ENCODE measurements at places on chromosomes 12 and 14.

DNA sequence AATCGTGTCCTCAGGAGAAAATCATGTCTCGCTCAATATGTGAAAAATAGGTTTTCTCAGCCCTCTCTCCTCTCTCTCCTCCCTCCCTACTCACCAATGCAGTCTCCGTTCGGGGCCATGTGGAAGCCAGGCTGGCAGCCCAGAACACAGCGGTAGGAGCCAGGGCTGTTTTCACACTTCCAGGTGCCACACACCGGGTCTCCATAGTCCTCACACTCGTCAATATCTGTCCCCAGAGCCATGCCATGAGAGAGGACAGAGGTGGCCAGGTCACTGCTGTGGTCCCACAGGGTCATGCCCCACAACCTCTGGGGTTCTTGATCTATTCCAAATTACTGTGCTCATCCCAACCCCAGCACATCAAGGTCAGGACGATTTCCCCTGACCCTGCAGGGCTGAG is 13.5 kb downstream of the ISCA2 start:
- no peak for DNase-seq

GRCh38 chr12:52442600-52443061 is 8.5 kb upstream of the KRT75 start:
- DNase-seq = no peak

- DNase-seq = no peak
These were observed 43.4 kb downstream of the HSP90AA1 start for GRCh38 chr14:102043251-102044025.

- no peak for DNase-seq
These were observed 2.1 kb upstream of the SLC15A4 start for GRCh38 chr12:128825835-128826234.

DNA sequence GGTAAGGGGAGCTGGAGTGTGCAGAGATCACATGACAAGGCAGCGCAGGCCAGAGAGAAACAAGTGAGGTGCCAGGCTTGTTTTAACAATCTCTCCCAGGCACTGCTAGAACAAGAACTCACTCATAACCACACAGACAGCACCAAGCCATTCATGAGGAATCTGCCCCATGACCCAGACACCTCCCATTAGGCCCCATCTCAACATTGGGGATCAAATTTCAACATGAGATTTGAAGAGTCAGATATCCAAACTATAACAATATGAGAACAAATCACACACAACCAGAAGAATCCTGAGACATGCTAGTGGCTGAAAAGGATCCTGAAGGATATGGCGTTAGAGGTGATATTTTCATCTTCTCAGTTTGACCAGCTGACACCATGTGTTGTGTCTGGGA is 21.9 kb downstream of the OR6J1 start:
- DNase-seq = no peak

- DNase-seq = no peak
These were observed 19.7 kb downstream of the SYNE3 start for GRCh38 chr14:95496690-95497259.

DNA sequence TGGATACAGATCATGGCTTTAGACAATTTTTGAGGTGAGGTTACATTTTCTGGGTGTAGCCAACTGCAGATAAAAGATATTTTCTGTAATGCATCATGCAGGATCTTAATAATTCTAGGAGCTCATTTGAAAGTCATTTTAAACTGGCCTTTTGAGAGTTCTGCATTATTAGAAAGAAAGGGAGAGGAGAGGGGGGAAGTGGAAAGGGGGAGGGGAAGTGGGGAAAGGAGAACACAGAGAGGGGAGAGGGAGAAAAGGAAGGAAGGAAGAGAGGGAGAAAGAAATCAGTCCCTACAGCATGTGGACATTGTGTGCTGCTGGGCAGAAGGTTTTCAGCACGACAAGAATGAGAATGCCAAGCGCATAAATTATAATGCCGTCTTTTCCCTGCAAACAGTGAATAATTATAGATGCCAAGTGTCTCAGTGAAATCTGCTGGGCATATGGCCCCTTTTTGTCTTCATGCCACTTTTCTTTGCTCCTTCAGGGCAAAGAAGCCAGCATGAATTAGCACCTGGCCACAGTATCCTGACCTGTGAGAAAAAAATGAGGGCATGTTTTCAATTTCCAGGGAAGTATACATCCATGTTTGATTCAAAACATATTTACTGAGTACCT is 22.7 kb upstream of the PPP2R5C start:
- no peak for DNase-seq

DNA sequence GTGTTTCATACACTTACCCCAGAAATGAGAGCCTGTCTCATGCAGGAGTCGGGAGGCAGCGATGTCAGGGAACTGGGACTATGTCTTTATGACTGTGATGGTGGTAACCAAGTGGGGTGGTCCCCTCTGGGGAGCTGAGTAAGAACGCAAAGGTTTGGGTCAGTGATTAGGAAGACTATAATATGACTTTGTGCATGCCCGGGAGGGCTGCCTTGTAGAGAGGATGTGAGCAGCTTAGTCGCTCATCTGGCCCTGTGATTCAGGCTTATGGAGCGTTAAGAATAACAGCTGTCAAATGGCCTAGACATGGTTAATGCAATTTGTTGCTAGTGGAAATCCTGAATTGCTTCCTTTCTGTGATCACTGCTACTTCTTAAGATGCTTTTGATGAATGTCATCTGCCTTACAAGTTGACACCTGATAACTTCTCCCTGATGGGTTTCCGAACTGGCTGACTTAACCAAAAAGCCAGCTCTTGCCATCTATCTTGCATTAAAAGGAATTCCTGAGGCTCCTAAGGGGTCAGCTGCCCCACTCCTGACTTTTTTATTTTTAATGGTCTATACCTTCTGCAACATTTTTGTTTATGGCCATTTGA is 35.4 kb upstream of the AACS start:
- DNase-seq = no peak

DNA sequence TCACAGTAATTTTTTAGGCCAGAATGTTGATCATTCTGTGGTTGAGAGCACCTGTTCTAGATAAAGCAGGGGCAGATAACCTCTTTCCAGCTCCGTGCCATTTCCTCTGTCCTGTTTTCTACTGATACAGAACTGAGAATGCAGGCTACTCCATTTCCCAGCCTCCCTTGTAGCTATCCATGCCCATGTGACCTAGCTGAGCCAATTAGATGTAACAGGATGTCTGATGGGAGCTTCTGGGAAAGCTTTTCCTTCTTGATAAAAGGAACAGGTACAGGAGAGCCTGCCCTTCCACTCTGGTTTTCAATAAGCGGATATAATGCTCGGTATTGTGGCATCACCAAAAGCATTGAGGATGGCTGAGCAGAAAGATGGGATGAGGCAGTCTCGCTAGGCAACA is 54.2 kb downstream of the LRRC74A start:
- no peak for DNase-seq

DNA sequence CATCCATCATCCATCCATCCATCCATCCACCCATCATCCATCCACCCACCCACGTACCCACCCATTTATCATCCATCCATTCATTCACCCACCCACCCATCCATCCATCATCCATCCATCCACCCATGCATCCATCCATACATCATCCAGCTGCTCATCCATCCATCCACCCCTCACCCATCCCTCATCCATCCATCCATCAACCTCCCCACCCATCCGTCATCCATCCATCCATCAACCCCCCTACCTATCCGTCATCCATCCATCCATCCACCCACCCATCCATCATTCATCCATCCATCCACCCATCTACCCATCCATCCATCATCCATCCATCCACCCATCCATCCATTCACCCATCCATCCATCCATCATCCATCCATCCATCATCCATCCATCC is 306.2 kb upstream of the SFSWAP start:
- no peak for DNase-seq

GRCh38 chr12:1117970-1118563 is 127.0 kb downstream of the ERC1 start:
- DNase-seq = no peak

- DNase-seq = no peak
These were observed 13.7 kb downstream of the COA8 start for GRCh38 chr14:103576371-103577024.

DNA sequence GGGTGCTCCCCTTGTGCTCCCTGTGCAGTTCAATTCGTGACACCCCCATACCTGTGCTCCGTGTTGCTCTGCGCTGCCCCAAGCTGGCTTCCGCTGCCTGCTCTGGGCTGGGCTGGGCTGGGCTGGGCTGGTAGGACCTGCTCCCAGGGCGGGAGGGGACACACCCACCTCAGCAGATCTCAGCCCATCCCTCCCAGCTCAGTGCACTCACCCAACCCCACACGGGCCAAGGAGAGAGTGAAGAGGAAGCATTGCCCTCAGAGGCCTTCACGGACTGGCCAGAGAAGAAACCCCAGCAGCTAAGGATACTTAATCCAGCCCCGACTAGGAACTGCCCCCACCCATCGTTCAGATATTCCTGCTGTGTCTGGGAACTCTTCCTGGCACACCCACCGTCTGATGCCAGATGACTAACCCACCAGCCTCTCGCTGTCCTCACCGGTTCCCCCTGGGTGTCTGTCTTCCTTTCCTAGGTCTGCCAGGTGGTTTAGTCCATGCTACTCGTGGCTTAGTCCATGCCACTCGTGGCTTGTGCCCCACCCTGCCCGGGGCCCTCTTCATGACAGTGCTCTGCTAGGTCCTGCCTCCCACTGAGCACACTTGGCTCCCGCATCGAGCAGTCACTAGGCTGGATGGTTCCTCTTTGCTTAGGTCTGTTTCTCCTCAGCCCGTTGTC is at the start of gene LPAR5:
Gene LPAR5, minus strand, starts transcription at position 104 of the 676 bp plus-strand sequence. CDS start 14,711 bp downstream, outside the sequence.
- peak; percentile 40 for DNase-seq

- no peak for DNase-seq
These were observed 23.2 kb downstream of the SLCO1C1 start for GRCh38 chr12:20718294-20718693.

- DNase-seq = no peak
These were observed 103.5 kb downstream of the WSCD2 start for GRCh38 chr12:108232565-108232964.

DNA sequence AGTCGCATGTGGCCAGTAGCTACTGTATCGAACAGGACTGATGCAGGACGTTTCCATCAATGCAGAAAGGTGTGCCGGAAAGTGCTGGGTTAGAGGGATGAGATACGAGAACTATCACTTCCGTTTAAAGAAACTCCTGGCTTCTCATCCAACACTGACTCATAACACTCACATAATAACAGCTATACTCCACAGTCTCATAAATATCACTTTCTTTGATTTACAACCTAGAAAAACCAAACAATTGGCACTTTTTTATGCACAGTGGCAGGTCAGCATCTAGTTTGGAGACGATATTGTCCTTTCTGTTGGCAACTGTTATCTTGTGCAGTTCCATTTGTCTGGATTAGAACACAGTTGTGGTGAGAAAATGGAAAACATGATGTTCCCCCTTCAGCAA is 43.4 kb downstream of the SLC25A21 start:
- DNase-seq = no peak

GRCh38 chr12:88518863-88519403 is 61.3 kb downstream of the KITLG start:
- no peak for DNase-seq

DNA sequence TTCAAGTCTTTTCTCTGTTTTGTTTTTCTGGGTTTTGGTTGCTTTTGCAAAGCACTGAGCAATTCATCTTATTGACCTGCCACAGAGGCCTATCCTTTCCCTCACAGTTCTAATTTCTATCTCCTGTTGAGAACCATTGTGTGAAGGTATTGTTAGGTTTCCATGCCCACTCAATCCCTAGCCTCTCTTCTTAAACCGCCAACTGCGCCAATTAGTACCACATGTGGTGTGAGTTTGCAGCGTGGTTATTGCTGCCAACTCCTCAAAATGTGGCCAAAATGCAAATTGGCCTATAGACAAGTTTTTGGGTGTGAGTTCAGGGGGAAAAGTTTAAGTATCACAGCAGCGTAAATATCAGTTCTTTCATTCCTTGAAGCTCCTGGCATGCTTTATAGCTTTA is 232.6 kb downstream of the FLRT2 start:
- DNase-seq = no peak

DNA sequence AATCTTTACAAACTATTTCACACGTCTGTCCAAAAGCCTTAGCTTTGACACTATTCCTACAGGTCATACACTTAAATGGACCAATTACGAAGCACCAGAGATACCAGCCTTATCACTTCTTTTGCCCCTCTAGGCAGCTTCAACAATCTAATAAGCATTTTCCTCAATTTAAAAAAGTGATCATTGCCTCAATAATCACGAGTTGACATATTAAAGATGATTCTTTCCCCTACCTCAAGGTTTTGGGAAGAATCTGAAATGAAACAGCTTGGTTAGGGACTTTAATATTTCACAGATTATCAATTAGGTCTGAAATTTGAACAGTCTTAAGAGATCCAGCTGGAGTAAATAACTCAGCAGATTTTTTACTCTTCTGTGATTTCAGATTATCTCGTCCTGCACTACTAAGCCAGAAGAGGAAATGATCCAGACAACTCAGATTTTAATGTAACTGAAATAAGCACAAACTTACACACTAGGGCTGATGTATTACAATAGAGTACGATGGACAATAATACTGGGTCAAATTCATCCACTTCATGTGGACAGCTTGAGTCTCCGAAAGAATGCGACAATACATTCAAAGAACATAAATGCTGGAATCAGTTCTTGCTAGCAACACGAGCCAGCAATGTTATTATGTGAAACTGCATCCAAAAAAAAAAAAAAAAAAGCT is 15.9 kb downstream of the UBE2N start:
- DNase-seq = no peak

GRCh38 chr14:76022991-76023390 is 37.4 kb downstream of the IFT43 start:
- no peak for DNase-seq

GRCh38 chr14:76311079-76311758 is 64.7 kb upstream of the ESRRB start:
- no peak for DNase-seq

- no peak for DNase-seq
These were observed 149.5 kb downstream of the PRKCH start for GRCh38 chr14:61470961-61471293.

DNA sequence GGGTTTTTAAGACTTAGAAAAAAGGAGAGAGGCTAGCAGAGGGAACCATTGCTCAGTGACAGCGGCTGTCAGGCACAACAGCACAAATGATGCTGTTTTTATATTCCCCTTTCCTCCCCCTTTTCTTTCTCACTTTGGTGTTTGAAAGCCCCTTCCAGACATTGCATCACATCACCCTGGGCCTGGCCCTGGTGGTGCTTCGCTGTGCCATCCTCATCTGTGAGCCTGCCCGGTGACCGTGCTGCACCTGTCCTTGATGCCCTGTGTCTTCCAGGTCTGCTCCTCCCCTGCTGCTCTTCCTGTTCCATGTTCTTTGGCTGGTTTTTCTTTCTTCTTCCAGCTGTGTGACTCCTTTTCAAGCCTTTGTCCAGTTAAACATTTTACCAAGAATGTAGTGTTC is 24.8 kb downstream of the KLC1 start:
- no peak for DNase-seq

DNA sequence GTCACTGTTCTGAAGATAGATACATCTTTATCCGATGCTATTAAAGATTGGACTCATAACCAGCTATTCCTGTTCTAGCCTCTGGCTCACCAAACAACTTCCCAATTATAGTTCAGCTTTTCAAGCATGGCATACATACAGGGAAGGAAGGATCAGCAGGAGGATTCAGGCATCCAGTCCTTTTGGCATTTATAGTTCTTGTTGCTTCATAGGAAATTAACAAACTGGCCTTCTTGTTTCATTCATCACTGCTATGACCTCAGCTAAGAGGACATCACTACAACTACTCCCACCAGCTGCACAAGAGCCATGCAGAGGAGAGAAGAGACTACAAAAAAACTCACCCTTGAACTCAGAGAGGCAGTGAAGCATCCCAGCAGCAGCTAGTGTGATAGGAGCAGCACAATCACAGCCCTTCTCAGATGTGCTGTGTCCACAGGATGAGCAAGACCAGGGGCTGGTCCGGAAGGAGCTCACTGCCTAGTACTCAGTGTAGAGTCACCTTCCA is 100.5 kb downstream of the SPTSSA start:
- DNase-seq = no peak
